ENCODE measurements at places on chromosomes 11 and 22.

DNA sequence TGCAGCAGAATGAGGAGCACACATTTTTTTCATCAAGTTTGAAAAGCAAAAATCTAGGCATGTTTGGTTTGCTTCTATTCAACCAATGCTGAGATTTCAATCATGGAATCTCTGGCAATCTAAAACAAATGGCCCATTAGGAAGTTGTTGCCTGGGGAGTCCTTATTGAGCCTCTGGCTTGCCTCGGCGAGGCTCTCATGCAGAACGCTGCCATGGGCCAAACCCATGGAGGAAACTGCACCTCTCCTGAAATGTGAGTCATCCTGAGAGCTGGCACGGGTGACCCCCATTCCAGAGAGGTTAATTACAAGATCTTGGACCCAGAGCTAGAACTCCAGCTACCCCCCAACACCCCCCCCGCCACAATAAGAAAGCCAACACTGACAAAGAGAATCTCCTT, 80.7 kb downstream of the MN1 start:
- no peak for DNase-seq

DNA sequence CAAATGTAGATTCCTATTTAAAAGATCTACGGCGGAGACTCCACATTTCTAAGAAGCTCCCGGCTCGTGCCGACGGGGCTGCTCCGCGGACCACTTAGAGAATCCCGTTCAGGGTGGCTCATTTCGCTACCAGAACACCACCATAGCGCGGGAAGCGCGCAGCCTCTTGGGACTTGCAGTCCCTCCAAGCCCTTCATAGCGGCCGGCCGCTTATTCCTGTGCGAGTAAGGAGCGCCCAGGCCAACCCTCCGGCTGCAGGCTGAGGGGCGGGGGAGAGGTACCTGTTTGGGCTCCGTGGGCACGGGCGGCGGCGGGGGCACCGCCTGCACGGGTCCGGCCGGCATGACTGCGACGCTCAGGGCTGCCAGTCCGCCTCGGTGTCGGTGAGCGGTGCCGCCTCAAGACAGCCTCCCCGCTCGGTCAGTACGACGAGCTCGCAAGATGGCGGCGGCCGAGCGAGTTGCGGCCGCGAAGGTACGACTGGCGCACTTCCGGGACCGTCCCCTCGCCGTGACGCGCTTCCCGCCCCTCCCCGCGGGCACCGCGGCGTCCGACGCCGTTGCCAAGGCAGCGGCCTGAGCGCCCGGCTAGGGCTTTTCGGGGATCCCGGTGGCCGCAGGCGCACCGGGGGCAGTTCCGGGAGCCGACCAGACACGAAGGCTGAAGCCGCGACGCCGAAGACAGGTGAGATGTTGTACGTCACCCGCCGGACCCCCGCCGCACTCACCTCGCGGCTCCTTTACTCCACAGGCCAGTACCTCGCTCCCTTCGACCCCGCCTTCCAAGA, at the start of the genes CCDC157 and SF3A1:
TSS of gene CCDC157 (plus strand) at position 559 of the 787 bp plus-strand sequence. CDS start 8,994 bp downstream, outside the sequence.
TSS of gene SF3A1 (minus strand) at position 446 of the 787 bp plus-strand sequence. CDS start at position 344, 102 bp downstream.
- DNase-seq, result peak; percentile 97

DNA sequence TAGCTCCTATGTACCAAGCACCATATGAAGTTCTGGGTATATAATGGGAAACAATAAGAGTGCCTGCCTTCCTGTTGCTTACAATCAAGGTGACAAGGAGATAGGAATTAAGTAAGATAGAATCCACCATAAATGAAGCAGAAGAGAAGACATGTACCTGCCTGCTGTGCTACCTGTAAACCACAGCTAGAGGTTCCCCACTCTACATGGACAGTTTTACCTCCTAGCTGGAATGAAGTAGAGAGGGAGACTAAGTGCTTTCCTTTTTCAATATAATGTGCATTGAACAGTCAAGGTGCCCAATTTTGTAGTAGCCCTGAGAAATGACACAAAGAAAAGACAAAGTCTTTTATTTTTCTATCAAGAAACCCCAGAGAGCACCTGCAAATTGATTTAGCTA, 984.6 kb downstream of the DLG2 start:
- DNase-seq, result peak; percentile 24

DNA sequence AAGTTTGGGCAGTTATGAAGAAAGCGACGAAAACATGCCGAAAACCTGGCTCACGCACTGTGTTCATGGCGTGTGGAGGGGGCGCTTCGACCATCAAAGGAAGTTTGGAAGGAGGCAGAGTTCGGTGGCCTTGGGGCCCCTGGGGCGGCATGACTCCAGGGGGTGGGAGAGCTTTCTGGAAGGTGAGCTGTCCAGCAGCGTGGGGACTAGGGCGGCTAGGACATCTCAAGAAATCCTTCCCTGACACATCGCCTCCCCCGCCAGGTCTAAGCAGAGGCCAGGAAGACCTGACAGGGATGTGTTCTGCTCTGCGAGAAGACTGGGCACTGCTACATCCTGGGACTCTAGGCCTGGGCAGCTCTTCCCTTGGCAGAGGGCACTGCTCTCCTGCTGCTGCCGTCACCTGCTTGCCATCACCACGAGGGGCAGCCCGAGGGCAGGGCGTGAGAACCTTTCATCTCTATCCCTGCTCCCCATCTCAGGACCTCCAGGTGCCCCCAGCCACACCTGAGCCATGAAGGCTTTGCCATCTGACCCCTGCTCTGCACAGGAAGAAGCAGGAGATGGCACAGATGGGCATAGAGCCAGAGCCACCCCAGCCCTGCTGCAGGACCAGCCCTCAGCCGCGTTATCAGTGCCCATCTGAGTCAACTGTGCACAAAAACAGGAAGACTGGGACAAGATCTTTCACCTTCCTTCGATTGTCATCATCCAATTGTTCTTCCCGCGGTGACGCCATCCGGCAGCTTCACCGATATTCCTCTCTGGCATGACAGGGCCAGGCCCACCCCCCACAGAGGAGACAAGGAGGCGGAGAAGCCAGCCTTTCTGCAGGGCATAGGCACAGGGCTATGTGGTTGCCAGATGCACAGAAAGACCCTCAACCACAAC, 12.7 kb downstream of the LINC01488 start:
- no peak for DNase-seq

- no peak for DNase-seq
Observed at GRCh38 chr11:75510004-75510722, 15.6 kb downstream of the GDPD5 start.

GRCh38 chr11:87391496-87391895, 353.8 kb downstream of the TMEM135 start:
- DNase-seq, result no peak

Measured in GM23338 (cell line).